ENCODE measurements at places on chromosomes 2 and 18.

- no peak for DNase-seq
Observed at GRCh38 chr2:37713258-37713700, 41.8 kb upstream of the CDC42EP3 start.

GRCh38 chr2:56674084-56674483 lies 490.3 kb downstream of the CCDC85A start:
- no peak for DNase-seq

DNA sequence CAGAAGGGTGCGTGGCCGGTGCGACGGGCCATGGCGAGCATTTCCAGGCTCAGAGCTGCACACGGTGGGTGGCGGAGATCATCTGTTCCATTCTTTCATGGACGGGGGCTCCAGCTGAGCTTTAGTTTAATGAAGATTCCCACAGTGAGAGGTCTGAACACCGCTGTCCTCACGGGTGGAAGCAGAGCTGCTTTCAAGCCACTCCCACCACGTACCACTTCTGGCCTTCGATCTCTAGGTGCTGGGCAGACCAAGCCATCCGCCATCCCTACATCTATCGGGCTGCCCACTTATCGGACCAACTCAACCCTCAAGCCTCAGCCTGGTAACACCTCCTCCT lies 18.5 kb downstream of the GPR35 start:
- DNase-seq = no peak

DNA sequence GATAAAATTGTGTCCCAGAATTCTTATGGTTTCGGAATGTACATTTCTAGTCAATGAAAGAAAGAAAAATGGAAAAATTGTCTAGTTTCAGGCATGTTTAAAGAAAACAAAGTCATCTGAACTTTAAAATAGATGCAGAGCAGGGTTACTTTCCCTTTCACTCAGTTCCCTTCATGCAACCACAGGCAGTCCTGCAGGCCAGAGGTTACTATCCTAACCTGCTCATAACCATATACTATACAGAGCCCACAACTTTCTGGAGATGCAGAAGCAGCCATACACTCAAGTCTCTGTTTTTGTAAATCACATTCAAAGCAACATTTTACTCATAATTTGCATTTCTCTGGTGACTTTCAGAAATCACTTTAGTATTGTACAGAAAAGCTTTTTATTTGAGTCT lies 690.3 kb downstream of the MBD2 start:
- no peak for DNase-seq

GRCh38 chr2:241795021-241795999 lies 13.7 kb upstream of the NEU4 start:
- DNase-seq = no peak

- no peak for DNase-seq
Observed at GRCh38 chr2:113069676-113070605, 2.2 kb downstream of the IL1F10 start.

DNA sequence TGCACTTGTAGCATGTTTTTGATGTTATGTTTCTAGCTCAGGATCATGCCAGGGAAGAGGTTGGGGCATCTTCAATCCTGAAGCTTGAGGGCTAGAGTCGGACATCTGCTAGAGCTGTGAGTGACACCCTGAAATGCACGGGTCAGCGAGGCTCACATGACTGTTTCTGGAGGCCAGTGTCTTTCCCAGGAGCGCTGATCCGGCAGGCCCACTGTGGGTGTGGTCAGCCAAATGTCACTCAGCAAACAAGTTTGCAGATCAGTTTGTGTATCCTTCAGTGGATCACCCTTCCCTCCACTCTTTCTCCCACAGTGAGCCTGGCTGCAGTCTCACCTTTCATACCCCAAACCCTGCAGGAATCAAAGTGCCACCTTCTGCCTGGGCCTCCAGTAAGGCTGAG lies 23.0 kb upstream of the ARHGEF4 start:
- no peak for DNase-seq

DNA sequence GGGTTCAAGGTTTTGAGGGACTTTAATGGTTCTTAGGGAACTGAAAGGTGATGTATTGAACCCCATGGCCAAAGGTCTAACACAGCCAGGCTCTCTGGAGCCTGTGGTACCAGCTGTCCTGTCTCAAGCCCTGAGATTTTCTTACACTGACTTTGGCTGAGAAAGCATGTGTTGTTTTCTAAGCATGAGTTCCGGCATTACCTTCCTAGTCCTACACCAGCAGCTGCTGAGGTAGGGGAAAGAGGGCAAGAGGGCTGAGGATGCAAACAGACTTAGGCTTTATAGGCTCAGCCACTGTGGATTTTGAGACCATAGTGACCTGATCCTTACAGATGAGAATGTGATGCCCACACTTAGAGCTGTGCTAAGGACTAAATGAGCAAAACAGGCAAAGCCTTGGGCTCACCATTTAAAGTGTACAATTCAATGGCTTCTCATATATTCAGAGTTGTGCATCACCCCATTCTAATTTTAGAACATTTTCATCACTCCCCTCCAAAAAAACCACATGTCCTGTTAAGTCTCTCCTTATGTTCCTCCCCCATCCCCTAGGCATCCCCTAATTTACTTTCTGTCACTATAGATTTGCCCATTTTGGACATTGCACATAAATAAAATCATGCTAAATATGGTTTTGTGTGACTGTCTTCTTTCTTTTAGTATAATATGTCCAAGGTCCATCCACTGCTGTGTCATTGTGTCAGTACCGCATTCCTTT lies 99.7 kb upstream of the OTOS start:
- DNase-seq = no peak

- DNase-seq = no peak
Observed at GRCh38 chr2:151459358-151459757, 49.7 kb downstream of the RIF1 start.

DNA sequence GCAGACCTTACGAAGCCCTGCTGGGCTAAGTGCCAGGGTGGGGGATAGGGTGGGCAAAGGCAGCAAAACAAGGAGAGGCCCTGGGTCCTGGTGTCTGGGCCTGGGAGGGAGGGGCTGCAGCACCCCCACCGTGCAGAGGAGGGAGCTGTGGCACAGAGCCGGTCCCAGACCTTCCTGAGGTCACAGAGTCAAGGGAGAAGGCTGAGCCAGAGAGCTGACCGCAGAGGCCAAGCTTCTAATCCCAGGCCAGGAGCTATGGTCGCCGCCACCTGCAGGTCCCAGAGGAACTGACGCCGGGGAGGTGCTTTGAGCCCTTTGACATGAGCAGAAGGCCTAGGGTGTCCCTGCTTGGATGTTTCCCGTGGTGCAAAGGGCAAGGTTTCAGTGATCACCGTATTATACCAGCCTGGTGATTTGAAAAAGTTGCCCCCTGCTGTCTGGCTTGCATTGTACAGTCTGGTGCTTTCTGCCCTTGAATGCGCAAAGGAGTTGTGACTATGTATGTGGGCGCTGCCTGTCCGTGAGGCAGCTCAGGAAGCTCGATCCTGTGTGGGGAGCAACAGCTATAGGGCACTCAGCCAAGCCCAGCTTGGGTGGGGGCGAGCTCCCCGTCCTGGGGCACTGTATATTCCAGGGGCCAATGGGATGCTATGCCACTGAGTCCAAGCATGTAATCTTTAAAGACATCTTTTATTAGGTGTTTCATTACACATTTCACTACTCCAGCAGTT lies 44.3 kb downstream of the EDAR start:
- no peak for DNase-seq

- peak; percentile 40 for DNase-seq
Observed at GRCh38 chr18:77650799-77651385, 401.2 kb downstream of the GALR1 start.

- no peak for DNase-seq
Observed at GRCh38 chr2:1804351-1804771, 60.0 kb upstream of the PXDN start.

DNA sequence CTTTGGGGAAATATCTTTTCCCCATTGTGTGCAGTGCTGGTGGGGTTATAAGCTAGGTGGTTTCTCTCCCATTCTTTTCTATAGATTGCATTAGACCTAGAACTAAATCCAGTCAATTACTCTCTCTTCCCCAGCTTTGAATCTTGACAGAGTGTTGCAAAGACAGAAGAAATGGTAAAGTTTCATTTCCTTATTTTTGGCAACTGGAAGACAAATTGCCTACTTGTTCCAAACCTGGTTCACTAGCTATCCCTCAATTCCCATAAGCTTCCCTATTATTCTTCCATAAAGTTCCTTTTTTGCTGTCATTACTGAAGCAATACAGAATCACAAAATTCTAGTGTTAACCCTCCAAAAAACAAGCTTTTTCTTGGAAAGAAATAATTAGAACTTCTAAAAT lies 94.0 kb upstream of the ITGA4 start:
- no peak for DNase-seq

DNA sequence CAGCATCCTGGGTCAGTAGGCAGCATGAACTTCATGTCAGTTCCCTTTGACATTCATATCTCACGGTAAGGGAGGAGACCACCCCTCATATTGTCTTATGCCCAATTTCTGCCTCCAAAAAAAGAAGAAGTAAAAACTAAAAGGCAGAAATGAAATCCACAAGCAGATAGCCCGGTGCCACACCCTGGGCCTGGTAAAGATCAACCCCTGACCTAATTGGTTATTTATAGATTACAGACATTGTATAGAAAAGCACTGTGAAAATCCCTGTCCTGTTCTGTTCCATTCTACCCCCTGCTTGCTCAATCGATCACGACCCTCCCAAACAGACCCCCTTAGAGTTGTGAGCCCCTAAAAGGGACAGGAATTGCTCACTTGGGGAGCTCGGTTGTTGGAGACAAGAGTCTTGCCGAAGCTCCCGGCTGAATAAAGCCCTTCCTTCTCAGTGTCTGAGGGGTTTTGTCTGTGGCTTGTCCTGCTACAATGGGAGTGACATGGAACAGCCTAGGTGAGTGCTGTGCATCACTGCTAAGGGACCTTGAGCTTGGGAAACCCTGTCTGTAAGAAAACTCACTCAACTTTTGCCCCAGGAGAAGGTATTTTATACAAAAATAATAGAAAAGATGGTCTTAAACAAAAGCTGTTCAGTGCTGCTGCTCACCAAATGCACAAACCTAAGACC lies 11.1 kb downstream of the NDUFV2 start:
- no peak for DNase-seq

DNA sequence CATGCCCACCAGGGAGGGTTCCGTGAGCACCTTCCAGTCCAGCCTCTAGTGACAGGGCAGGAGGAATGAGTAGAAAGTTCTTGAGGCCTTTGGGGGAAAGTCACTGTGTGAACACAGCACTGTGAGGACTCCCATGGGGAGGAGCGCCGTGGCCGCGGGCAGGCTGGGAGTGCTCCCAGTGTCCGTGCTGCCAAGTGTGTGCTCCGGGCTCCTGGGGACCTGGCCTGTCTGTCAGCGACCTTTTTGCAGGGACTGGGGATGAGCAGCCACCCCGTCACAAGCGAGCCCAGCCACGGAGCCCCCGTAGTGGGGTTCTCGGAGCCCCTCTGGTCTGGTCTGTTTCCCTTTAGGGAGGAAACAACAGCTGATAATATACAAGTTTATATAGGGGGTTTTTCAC lies 36.8 kb downstream of the PDIA6 start:
- no peak for DNase-seq

DNA sequence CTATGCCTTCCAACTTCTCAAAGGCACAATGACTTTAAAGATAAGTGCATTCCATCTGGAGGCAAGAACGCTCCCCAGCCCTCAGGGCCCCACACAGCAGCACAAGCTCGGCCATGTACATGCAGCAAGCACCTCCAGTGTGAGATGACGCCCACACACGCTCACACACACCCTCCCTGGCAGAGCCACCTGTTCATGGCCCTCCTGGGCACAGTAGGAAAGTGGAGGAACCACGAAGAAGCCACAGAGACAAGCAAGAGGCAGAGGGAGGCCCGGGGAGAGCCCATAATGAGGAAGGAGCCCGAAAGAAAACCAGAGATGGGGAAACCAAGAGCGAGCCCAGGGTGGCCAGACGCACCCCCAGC lies 21.7 kb downstream of the BIN1 start:
- no peak for DNase-seq

DNA sequence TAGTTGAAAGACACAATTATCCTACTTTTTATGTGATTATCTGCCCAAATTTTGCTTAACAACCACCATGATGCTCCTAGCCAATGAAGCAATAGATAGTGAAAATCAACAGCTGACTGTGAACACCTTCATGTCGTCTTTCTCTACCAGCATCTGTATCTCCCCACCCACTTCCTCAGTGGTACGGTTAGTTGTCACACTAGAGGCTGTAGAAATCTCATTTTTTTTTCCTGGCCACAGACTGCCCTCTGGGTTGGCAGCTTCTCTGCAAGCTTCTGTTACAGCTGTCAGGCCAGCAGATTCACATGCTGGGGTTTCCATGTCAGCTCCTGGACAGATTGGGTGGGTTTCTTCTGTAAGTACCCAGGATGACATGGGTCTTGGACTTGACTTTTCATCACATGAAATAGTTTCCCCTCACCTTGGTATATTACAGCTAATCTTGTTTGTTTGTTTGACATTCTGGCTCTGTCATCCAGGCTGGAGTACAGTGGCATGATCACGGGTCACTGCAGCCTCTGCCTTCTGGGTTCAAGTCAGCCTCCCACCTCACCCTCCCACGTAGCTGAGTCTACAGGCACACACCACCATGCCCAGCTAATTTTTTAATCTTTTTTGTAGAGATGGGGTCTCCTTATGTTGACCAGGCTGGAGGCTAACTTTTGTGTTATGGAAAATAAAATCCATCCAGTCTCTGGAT lies 24.3 kb downstream of the STAT4 start:
- no peak for DNase-seq

DNA sequence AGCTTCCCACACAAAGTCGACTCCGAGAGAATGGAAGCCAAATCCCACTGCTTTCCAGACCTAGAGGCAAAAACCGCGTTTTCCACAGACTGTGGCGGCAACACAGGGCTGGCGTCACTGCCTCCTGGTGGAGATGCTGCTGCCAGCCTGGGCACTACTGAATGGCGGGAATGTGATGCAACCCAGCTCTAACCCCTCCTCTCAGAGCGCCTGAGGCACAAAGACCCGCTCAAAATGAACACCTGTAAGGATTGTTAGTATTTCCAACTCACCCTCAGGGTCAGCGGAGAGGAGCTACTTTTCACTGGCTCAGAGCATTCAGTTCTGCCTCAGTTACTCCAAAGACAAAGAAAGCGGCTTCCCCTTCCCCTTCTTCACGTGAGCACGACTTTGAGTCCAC lies 548.0 kb upstream of the SALL3 start:
- no peak for DNase-seq

GRCh38 chr2:108364676-108365297 lies 13.0 kb upstream of the SULT1C4 start:
- DNase-seq = no peak

- no peak for DNase-seq
Observed at GRCh38 chr2:38427054-38427453, 50.0 kb upstream of the ATL2 start.

DNA sequence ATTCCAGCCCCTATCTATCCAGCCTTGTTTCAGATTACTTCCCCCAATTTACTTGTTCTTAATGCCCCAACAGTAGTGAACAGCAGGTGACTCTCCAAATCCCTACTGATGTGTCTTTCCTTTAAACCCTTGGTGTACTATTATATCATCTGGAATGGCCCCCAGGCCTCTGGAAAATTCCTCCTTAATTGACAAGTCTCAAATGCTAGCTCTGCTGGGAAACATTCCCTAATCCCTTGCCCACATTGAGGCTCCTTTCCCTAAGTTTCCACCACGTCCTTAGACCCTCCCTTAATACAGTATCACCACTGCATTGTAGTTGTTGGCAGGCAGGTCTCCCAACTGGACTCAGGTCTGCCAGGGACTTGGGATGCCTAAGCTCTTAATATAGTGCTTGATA lies 41.0 kb downstream of the MYO3B start:
- DNase-seq = no peak

GRCh38 chr2:163878718-163879117 lies 142.9 kb upstream of the FIGN start:
- no peak for DNase-seq
